Choroid plexus epithelial cell (primary cell): ENCODE measurements at places on chromosomes 6 and 20.

- no peak for DNase-seq
Observed at GRCh38 chr6:134719911-134720310, 230.0 kb downstream of the ALDH8A1 start.

DNA sequence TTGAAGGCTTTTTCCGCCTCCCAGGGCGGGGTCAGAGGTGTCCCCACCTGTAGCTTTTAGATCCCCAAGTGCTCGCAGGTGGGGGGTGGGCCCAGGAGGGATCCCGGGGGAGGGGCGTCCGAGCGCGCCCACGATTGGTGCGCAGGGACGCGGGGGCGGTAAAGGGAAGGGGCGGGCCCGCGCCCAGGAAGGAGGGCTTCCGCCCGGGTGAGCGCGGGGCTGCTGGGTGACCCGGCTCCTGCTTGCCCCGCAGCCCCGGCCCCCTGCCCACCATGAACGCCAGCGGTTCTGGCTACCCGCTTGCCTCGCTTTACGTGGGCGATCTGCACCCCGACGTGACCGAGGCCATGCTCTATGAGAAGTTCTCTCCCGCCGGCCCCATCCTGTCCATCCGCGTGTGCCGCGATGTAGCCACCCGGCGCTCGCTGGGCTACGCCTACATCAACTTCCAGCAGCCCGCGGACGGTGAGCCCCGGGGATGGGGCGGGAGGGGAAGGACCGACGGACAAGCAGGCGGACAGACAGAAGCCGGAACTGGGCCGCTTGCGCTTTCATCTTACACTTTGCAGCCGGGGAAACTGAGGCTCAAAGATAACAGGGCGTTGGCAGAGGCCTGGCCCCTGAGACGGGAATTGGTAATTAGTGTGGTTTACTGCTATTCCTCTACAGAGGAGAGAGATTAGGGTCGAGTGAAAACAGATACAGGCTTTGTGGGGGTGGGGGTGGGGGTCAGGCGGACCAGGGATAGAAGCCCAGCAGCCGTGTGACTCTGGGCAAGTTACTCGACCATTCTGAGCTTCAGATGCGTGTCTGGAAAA is at the start of gene PABPC1L:
Gene PABPC1L, plus strand, starts transcription at position 189 of the 818 bp plus-strand sequence. Its CDS starts 84 bp downstream, at position 273.
- peak; percentile 75 for DNase-seq

GRCh38 chr6:128114164-128114563 is 213.3 kb upstream of the THEMIS start:
- no peak for DNase-seq

GRCh38 chr6:29925727-29926412 is 16.5 kb upstream of the HLA-A start:
- peak; percentile 51 for DNase-seq

DNA sequence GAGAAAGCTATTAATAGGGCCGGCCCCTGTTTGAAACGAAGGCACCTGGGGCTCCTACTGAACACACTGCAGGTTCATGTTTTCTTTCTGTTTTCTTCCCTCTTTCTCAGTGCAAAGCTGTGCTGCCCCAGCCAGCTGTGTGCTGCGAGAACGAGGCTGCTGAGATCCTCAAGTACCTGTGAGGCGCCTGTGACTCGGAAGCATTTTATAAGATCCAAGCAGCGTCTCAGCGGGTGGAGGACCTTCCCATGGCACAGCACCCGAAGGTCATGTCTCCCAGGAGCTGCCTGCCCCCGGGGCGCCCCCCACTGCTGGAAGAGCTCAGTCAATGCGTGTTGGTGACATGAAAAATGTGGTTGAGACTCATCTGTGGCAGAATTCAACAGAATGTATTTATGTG is 66.3 kb downstream of the SMOC2 start:
- no peak for DNase-seq

GRCh38 chr6:150535151-150535804 is 64.4 kb upstream of the PLEKHG1 start:
- no peak for DNase-seq

DNA sequence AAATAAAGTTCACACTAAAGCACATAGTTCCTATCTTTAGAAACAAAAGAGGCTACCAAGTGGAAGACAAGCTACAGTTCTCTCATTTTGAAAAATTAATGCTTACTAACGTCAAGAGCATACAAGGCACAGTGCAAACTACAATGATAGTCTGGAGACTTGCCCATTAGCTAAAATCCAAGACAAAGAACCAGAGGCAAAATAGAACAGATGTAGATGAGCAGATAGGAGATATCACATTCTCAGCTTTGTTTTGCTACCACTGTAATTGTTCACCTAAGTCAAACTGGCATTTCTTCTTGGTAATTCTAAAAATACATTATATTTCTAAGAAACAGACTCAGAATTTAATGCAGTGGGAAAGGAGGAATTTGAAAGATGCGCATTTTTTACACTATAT is 5.2 kb downstream of the TMEM30A start:
- DNase-seq, result no peak

DNA sequence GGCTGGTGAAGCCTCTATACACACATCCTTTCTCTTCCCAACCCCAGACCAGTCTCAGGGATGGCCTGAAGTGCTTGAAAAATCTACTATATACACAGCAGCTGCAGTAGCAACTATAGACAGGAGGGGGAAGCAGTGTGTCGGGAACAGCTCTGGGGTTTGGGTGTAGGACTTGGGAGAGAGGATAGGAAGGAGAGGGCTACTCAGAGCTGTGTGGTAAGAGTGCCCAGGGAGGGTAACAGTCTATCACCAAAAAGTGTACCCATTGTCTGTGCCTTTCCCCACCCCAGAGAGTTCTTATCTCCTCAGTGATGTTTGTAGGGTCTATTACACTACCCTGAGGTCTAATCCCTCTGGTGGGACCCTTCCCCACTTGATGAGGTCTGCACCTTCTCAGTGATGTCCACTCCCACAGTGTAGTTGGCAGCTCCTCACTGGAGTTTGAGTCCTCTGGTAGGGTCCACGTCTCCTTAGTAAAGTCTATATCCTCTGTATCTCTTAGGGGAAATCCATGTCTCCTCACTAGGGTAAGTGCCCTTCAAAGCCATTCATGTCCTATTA is 1.5 kb upstream of the GGT7 start:
- peak; percentile 94 for DNase-seq

GRCh38 chr20:58224097-58224496 is 4.4 kb downstream of the ANKRD60 start:
- no peak for DNase-seq

DNA sequence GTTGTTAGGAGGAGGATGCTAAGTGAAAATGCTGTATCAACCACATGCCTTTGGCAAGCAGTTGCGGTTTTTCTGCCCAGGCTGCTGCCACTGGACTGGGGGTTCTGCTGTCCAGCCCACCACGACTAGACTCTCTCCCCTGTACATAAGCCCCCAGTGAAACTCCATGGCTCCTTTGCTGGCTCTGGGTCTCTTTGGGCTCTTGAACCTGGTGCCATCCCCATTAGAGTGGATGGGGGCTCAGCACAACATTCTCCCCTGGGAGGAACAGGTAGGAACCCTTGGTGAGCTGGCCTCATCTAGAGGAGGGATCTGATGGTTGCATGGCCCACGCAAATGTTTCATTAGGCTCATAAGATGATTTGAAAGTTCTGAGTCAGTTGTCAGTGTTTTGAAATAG is 204.8 kb upstream of the KCNG1 start:
- DNase-seq, result no peak

- no peak for DNase-seq
Observed at GRCh38 chr20:58168843-58169242, 59.6 kb downstream of the ANKRD60 start.

- DNase-seq, result peak; percentile 79
Observed at GRCh38 chr6:35047265-35048011, 93.7 kb downstream of the TCP11 start.

DNA sequence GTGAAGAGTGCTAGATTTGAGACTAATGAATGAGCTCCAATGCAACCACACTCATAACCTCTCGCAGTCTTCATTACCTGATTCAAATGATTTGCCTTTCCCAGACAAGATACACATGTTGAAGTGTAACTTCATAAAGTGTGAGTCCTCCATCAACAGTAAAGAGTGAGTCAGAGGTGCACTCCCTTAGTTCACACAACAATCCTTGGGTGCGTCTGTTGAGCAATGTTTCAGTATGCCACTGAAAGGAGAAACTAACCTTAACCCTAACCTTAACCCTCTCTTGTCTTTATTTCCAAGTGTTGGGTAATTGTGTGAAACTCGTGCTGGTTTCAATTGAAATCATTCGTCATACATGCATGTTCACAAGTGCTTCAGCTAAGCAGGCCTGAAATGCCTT is 21.0 kb upstream of the RIN2 start:
- DNase-seq, result peak; percentile 87

DNA sequence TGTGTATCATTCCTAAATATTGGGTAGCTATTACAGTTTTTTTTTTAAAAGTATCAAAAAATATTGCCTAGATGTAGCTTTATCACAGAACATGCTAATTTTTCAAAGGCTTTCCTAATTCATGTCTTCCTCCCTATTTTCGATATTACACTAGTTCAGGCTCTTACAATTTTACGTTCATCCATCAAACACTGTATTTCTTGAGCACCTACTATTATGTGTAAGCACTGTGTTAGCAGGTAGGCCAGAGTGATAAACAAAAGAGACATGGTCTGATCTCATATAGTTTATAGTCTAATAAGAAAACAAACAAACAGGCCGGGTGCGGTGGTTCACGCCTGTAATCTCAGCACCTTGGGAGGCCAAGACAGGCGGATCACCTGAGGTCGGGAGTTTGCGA is 69.5 kb downstream of the FAM217A start:
- no peak for DNase-seq

DNA sequence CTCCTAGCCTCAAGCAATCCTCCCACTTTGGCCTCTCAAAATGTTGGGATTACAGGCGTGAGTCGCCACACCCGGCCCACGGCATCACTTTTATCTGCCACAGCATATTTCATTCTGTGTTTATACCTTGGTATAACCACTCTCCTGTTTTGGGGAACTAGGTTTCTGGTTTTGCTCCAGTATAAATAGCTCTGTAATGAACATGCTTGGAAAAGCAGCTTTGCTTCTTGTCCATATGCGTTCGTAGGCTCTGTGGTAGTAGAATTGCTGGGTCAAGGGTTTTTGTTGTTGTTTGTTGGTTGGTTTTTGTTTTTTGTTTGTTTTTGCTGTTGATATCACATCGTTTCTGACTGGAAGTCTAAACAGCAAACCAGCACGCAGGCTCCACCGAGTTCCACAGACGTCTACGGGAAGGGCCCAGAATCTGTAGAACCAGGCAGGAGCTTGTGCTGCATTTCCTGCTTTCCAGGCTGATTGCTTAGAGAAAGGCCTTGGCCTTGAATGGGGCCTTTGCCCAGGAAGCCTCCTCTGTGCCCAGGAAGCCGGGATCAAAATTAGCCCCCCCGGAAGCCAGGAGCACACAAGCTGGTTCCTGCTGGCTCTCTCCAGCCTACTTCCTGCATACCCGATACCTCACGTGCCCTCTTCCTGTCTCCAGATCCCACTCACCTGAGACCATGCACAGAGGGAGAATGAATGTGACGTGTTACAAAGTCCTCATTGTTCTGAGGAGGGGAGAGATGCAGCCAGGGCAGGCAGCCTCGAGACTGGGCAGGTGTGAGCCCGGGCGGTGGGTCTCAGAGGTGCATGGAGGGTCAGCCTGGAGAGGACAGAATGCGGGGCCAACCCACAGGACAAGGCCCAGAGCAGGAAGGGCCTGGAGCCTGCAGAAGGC is 34.7 kb downstream of the AAR2 start:
- no peak for DNase-seq

DNA sequence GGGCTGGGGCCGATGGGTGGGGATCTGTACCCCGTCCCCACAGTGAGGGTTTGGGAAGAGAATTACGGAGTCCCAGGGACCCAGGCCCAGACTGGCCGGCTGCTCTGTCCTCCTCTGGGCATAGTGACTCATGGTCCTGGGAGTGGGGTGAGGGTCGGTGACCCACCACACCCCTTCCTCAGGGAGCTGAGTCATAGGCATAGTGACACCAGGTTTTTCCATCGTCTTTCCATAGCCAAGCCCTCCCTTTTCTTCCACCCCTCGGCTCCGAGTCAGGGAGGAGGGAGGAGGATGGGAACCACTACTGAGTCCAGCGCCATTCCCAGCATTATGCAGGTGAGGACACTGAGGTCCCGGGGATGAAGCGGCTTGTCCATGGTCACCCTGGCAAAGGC is 8.9 kb downstream of the CYP21A2 start:
- peak; percentile 18 for DNase-seq

DNA sequence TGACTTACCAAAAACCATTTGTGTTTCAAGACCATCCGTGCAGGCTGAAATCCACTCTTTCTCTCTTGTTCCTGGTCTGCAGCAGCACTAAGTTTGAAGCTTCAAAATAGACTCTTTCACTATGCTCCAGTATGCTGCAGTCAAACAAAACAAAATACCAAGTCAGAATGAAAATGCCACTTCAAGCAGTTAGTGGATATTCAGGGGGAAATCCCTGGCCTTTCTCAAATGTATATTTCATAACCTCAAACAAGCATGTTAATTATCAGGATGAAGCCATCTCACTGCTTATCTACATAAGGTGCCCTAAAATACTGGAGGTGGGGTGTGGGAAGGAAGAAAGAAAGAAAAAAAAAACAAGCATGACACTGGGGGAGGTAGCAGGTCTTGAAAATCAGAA is 103.5 kb downstream of the ATXN1 start:
- no peak for DNase-seq

- no peak for DNase-seq
Observed at GRCh38 chr6:50913105-50913770, 94.6 kb downstream of the TFAP2B start.

- DNase-seq, result no peak
Observed at GRCh38 chr20:46159101-46159897, 41.2 kb downstream of the CD40 start.

DNA sequence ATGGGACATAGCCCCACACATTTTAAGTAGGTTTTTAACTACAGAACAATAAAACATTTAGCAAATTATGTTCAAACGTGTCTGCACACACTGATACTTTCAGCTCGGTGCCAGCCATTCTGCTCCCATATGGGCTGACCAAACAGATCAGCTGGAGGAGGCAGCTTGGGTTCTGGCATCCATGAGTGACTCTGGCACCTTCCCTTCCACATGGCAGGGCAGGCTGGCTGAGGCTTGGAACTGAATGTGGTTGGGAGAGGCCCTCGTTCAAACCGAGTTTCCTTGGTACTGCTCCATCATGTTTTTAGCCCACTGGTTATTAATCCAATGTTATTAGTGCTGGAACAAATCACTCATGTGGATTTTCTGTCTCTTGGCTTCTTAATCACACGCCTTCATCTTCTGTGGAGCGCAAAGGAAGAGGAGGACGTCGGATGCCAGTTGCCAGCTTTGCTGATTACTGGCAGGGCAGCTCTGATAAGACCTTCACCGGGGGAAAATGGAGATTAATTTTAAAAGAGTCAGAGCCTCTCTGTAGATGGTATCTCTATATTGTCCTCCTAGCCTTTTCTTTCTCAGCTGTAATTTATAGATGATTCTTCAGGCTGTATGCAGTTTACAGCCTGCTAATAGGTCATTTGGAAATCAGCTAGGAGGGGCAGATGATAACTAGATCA is 93.1 kb upstream of the TIAM2 start:
- DNase-seq, result no peak

- DNase-seq, result no peak
Observed at GRCh38 chr6:21404577-21404976, 189.0 kb upstream of the SOX4 start.
